ENCODE measurements at places on chromosomes 16 and 17.

DNA sequence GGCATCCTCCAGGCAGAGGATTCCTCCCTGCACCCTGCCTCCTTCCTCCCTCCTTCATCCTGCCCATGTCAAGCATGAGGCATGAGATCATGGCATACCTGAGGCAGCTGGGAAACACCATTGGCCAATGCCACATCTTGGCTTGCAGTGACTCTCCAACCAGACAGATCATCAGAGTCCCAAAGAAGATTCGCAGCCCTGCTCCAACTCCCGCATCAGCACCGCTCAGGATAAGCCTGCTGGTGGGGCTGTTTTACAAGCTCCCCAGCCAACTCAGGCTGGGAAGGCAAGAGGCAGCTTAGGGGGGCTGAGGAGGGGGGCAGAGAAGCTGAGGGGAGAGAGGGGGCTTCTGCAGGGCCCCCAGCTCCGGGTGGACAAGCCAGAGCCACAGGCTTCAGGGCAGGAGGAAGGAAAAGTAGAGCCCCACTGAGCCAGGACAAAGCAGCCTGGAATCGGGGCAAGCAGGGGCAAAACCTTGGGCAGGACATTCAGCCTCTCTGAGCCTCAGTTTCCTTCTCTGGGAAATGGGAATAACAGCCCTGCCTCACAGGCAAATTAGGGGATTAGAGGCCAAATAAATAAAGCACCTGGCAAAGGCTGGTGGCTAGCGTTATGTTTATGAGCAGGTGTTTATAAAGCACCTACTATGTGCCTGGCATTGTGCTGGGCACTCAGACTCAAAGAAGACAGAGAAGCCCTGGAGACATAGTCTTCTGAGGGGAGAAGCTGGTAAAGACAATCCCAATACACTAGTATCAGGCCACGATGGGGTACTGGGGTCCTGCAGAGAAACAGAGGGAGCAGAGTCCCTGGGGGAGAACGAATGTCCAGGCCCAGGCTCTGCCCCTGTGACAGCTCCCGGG, 88.1 kb downstream of the GOSR1 start:
- H3K27ac ChIP-seq, result no peak overlapping the region
- H3K27me3 ChIP-seq, result no peaks in the 10 kb centered on the region
- H3K4me1 ChIP-seq, result no peaks in the 10 kb centered on the region
- no peak overlapping the region for H3K4me3 ChIP-seq
- no peak for DNase-seq
- H3K36me3 ChIP-seq, result no peaks in the 10 kb centered on the region

- no peaks in the 10 kb centered on the region for H3K4me1 ChIP-seq
- DNase-seq, result no peak
- H3K36me3 ChIP-seq, result no peaks in the 10 kb centered on the region
- H3K27me3 ChIP-seq, result peaks cover 16% of the 10 kb centered on the region
- no peak overlapping the region for H3K27ac ChIP-seq
Measured at GRCh38 chr17:4642286-4642685, 808 bp upstream of the ALOX15 start.

- peaks cover 30% of the 10 kb centered on the region for H3K4me1 ChIP-seq
- no peak overlapping the region for H3K4me3 ChIP-seq
- no peaks in the 10 kb centered on the region for H3K27me3 ChIP-seq
- DNase-seq, result no peak
Measured at GRCh38 chr17:75838410-75838809, 5.8 kb downstream of the UNC13D start.

DNA sequence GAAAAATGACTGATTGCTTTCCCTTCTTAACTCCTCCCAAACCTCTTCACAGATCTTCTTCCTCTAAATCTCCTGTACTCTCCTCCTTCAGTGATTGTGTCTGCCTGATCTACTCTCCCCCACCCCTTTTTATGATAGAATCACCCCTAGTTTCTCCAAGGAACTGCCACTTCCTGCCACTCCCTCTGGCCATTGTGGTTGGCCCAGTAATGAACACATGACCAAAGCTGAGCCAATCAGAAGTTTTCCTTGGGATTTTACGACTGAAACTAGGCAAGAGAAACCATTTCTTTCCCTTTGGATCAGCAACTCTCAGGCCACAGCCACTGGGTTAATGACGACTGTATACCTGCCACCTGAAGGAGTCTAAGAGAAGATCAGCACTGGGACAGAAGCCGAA, 15.9 kb downstream of the IRX3 start:
- no peaks in the 10 kb centered on the region for H3K4me1 ChIP-seq
- no peak overlapping the region for H3K27ac ChIP-seq
- H3K4me3 ChIP-seq, result no peak overlapping the region
- H3K27me3 ChIP-seq, result peaks cover under 1% of the 10 kb centered on the region
- H3K36me3 ChIP-seq, result no peaks in the 10 kb centered on the region

- H3K36me3 ChIP-seq, result no peaks in the 10 kb centered on the region
- H3K4me3 ChIP-seq, result no peak overlapping the region
- H3K27ac ChIP-seq, result no peak overlapping the region
- DNase-seq, result no peak
- H3K27me3 ChIP-seq, result no peaks in the 10 kb centered on the region
- peaks cover 17% of the 10 kb centered on the region for H3K4me1 ChIP-seq
Measured at GRCh38 chr16:17389384-17389783, 81.4 kb downstream of the XYLT1 start.

DNA sequence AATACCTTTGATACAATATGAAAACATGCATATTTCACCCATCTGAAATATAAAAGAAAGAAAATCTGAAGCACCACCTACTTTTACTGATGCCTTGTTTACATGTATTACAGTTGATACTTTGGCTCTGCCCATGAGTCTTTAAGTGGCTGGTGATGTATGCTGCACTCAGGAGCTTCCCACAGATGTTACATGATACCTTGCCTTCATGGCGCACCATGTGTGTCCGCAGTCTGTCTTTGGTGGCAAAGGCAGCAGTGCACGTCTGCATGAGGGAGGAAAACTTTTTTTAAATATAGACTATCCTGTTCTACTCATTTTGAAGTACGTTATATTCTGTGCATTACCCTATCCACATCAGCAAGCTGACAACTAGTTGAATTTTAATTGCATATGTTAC, 7.5 kb downstream of the VEZF1 start:
- H3K4me1 ChIP-seq, result peaks cover 42% of the 10 kb centered on the region
- no peaks in the 10 kb centered on the region for H3K27me3 ChIP-seq
- DNase-seq, result no peak
- no peak overlapping the region for H3K27ac ChIP-seq
- H3K4me3 ChIP-seq, result no peak overlapping the region
- peaks cover 48% of the 10 kb centered on the region for H3K36me3 ChIP-seq

DNA sequence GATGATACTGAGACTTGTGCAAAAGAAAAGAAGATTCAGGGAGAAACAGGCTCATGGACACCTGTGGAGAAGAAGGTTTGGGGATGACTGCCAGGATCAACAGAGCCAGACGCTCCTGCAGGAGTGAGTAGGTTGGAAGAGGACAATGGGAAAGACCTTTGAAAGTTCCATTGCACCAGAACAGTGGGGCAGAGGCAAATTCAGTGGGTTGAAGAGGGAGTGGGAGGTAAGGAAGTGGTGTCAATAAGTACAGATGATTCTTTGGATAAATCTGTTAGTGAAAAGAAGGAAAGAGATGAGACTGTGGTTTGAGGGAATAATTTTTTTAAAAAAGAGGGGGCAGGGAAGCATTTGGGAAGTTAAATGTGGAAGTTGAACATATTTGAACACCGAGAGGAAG, 212.8 kb downstream of the SOX9 start:
- H3K27ac ChIP-seq, result no peak overlapping the region
- H3K4me1 ChIP-seq, result no peaks in the 10 kb centered on the region
- DNase-seq, result no peak
- H3K27me3 ChIP-seq, result no peaks in the 10 kb centered on the region
- no peaks in the 10 kb centered on the region for H3K36me3 ChIP-seq

DNA sequence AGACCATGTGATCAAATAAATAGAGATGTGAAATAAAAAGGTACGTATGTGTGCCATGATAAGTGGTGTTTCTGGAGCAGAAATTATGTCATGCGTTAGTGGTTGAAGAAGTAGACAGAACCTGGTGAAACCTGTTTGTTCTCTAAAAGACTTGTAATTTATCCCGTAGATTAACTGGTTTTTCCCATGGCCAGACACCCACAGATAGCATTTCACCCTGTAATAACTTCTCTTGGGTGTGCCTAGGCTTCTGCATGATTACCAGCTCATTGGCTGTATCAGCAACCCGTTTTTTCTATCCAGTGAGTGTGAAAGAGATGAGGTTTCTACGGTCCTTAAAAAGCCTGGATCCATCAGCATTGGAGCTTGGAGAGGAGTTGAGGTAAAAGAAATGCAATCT, 471.3 kb downstream of the NPIPA7 start:
- H3K27me3 ChIP-seq, result no peaks in the 10 kb centered on the region
- DNase-seq, result no peak
- H3K4me3 ChIP-seq, result no peak overlapping the region

DNA sequence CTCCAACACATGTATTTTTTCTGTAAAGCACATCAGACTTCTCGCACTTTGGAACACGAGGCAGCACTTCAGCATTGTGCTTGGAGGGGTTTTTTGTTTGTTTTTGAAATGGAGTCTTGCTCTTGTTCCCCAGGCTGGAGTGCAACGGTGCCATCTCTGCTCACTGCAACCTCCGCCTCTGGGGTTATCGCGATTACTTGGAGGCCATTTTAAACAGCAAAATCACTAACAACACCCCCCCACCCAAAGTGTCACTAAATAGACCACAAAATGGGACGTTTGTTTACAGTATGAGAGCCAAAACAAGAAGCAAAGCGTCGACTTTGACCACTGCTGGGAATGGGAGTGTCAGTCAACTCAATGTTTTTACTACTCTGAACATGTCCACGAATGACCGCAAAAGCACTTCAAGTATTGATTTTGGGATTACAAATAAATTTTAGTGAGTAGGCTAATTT, 9.0 kb upstream of the C16orf87 start:
- H3K36me3 ChIP-seq, result no peaks in the 10 kb centered on the region
- no peak overlapping the region for H3K4me3 ChIP-seq
- H3K27me3 ChIP-seq, result no peaks in the 10 kb centered on the region
- H3K27ac ChIP-seq, result no peak overlapping the region
- no peak for DNase-seq

DNA sequence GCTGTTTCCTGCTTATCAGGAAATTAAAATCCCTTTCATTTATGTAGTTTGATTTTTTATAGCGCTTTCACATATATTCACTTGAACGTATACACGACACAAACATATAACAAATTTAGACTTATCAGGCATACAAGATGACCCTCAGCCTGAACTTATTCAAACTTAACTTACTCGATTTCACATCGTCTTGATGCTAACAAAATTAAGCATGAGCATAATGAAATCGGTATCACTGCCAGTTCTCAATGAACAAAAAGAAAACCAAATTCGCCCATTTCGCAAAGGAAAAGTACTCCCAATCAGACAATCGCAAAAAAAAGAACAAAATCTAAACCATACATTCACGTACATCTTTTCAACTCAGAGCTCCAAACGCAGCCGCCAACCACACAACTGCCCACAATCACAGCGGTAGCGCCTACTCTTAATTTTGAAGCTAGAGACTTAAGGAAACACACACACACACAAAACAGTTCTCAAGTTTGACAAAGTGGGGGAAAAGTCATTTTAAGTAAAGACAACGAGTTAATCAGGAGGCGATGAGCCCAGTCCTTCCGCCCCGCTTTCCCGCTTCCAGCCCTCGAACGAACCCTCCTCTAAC, 1.1 kb downstream of the GJC1 start:
- no peak overlapping the region for H3K27ac ChIP-seq
- no peaks in the 10 kb centered on the region for H3K36me3 ChIP-seq
- DNase-seq, result no peak

GRCh38 chr16:14958970-14959369, 15.9 kb upstream of the PDXDC1 start:
- H3K27ac ChIP-seq, result no peak overlapping the region
- H3K27me3 ChIP-seq, result no peaks in the 10 kb centered on the region
- no peaks in the 10 kb centered on the region for H3K4me1 ChIP-seq

- no peaks in the 10 kb centered on the region for H3K4me1 ChIP-seq
- no peaks in the 10 kb centered on the region for H3K36me3 ChIP-seq
- DNase-seq, result no peak
- no peaks in the 10 kb centered on the region for H3K27me3 ChIP-seq
Measured at GRCh38 chr16:64964126-64964540, 157.7 kb downstream of the CDH11 start.

DNA sequence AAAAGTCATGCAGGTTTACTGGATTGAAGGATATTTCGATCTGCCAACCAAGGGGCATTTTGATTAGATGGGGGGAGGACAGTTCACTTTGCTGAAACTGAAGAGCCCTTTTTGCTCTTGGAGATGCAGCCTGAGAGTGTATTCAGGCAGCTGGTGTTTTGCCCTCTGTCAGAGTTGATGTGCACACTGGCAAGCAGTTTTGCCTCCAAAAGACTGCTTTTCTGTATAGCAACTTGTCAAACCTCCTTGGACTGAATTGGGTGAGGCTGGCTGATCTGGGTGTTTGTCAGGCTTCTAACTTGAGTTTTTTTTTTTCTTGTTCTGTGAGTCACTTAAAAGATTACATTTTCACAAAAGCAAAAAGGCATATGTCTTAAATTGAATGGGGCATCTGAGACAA, 22.6 kb upstream of the ANKFN1 start:
- no peak overlapping the region for H3K4me3 ChIP-seq
- no peaks in the 10 kb centered on the region for H3K4me1 ChIP-seq
- no peak for DNase-seq
- no peaks in the 10 kb centered on the region for H3K27me3 ChIP-seq
- no peak overlapping the region for H3K27ac ChIP-seq
- no peaks in the 10 kb centered on the region for H3K36me3 ChIP-seq

DNA sequence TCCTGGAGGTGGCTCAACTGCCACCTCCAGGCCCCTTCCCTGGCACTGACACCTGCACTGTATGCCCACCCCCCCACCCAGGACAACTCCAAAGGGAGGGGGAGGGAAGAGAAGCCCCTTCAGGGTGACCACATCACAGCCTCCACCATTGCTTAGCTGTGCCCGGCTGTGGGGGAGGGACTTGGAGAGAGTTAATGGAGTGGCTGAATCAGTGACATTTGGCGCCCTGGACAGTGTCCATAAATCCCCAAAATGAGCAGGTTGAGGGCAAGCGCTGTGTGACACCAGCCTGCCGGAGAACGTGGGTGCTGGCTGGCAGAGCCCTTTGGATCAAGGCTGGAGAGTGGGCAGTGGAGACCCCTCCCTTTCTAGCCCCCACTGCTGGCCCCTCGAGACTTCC, 883 bp downstream of the USH1G start:
- peaks cover 33% of the 10 kb centered on the region for H3K27me3 ChIP-seq
- no peak for DNase-seq
- no peak overlapping the region for H3K27ac ChIP-seq

DNA sequence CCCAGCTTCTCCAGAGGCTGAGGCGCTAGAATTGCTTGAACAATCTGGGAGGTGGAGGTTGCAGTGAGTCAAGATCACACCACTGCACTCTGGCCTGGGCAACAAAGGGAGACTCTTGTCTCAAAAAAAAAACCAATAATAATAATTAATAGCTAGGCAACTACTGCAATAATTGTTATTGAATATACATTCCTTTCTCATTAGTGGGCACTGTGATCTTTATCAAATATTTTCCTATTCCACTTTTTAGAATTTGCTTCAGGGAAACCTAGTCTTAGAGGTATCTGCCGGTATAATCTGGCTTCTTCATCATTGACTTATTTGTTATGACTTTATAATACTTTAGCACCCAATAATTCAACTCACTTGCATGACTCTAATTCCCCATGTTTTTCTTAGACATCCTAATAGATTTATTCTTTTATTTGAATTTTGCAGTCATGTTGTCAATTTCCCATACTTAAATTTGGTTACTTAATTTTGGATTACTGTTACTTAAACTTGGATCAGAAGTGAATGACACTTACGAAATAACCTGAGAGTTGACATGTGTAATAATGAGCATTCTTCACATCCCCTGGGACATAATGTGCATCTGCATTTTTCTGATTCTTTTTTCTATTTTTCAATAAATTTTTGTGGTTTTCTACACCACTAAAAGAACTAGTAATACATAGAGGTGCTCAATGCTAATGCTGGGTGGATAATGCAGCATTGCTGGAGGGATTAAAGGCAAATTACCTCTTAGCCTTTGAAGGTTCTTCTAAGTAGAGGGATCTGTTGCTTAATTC, 25.0 kb upstream of the KCNJ16 start:
- DNase-seq, result no peak
- H3K4me1 ChIP-seq, result no peaks in the 10 kb centered on the region
- H3K27ac ChIP-seq, result no peak overlapping the region
- no peak overlapping the region for H3K4me3 ChIP-seq
